ENCODE measurements at places on chromosomes 6 and 20.

GRCh38 chr6:160226118-160226591, 32.5 kb downstream of the SLC22A2 start:
- no peak for DNase-seq

GRCh38 chr6:117194978-117195377, 70.4 kb upstream of the VGLL2 start:
- no peak for DNase-seq

GRCh38 chr6:128427139-128427538, 93.3 kb downstream of the PTPRK start:
- no peak for DNase-seq

DNA sequence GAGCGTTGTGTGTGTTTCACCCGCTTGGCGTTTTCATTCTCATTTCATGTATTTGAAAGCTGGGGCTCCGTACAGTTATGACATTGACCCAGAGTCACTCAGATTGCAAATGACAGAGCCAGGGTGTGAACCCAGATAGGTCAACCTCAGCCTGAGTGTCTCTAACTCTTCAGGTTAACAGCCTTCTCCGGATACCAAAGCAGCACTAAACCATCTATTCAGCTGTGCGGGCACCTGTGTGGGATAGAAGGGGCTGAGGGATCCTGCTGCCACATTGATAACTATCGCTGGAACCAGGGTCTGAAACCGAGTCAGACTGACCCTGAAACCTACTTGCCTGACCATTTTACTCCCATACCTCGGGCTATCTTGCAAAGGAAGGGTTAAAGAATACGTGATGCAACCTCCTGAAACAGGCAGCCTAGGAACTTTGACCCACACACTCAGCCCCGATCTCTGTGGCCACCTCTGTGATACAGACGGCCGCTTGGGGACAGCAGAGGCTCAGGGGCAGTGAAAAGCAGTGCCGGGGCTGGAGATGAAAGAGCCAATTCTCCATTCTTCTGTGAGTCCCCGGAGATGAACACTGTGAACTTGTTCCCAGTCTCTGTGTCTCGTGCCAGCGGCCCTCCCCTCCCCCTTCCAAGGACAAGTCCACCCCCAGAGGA, 233.5 kb upstream of the QKI start:
- peak; percentile 64 for DNase-seq

DNA sequence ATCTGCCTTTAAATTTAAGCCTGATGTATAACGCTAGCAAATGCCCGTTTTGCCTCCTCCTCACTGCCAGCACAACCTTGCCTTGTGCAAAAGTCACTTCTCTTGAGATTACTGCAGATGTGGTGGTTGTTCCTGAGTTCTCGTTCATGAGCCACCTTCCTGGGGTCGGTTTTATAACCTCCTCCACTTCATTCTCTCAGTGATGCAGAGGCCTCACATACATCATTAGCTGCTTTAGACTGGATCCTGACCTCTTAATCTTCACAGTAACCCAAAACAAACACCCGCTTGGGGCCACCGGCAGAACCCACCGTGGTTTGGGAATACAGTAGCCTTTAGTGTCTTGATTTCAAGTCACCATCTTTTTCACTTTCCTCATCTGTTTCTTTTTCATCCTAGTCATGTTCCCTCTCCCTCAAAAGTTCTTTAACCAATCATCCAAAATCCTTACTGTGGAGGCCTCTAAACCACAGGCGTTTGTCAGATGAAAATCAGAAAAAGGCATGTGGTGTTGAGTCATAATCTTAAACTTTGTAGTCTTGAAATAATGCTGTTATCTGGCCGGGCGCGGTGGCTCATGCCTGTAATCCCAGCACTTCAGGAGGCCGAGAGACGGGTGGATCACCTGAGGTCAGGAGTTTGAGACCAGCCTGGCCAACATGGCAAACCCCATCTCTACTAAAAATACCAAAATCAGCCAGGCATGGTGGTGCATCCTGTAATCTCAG, 430.3 kb upstream of the SOX4 start:
- DNase-seq = no peak

GRCh38 chr20:58646703-58647102, 4.4 kb upstream of the STX16 start:
- no peak for DNase-seq

DNA sequence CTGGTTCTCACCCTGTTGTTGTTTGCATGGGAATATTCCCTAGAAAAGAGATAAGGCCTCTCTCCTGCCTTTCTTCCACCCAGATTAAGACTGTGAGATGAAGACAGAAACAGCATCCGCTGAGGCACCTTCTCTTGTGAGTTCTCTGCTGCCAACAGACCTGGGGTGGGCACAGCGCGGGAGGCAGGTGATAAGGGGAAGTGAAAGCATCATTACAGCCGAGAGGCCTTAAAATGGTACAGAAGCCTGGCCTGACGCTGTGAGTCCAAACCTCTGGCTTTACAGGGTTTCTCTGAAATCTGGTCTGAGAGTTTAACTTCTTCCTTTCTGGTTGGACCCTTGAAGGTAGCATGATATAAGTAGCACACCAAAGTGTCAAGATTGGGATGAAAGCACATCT, 21.0 kb upstream of the IYD start:
- no peak for DNase-seq

DNA sequence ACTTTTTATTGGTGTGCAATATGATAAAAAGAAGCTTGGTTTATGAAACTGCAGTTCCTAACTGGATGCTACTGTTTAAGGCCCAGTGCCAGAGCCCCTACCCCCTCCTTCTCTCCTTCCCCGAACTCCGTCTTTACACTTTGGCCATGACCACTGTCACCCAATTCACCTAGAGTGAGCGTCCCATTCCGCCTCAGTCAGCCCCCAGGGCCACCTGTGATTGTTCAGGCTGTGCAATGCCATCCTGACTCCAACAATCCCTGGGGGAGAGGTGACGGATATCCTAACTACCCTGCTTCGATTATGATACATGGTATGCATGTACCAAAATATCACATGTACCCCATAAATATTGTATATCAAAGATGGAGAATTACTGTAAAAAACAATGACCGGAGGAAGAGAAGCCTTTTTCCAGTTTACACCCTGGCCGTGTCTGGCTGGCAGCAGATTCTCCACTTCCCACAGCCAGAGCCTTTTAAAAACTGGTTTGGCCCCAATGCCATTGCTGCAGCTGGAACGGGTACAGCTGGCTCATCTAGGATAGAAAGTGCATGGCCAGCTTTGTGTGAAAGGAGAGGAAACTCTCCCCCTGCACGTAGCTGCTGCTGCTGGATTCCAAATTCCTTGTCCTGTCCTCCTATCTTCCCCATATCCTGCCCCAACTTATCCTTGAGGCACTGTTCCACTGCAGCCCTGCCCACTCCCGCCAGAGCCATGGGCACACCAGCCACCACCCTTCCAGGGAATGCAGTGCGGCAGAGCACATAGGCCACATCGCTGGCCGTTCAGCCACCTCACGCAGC, 99.7 kb downstream of the JPH2 start:
- DNase-seq = no peak

- DNase-seq = no peak
Measured at GRCh38 chr6:766625-767024, 73.7 kb upstream of the EXOC2 start.

Measured in kidney capillary endothelial cell (primary cell).